Activated CD4-positive, alpha-beta memory T cell treated with anti-CD3 and anti-CD28 coated beads, Interleukin-2, amount 10 ng/mL, durations not matched to agents 7 days and 5 days (primary cell): ENCODE measurements at places on chromosomes 7 and 10. TPM values are rescaled to one million over a fixed set of nuclear protein-coding genes. Genes with fewer than 3 reads are reported as not detected.

- DNase-seq = no peak
These were observed 102.0 kb upstream of the RPA3 start for GRCh38 chr7:7820409-7820808.

GRCh38 chr10:91251430-91252056 is 31.1 kb downstream of the PCGF5 start:
- DNase-seq = peak; percentile 58

GRCh38 chr7:134587750-134588149 is 38.8 kb downstream of the AKR1B15 start:
- DNase-seq = no peak

DNA sequence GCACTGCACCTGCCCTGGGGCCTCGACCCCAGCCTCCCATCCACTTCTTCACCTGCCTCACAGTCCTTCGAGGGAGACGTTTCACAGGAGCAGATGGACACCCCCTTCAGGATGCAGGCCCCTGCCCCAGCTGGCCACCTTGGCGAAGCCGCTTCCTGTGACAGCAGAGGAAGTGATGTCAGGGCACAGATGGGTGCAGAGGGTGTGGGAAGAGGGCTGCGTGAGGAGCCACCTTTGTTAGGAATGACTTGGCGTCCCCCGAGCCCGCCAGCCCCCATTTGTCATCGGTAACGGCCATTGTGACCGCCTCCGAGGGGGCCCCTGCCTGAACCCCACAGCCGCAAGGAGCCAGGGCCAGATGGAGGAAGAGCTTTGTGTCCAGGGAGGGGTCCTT is 47.4 kb upstream of the SLC29A3 start:
- DNase-seq = no peak

GRCh38 chr10:26437637-26438461 is at the start of gene APBB1IP:
Gene APBB1IP, plus strand, starts transcription at chr10:26438341. Its CDS starts 53,986 bp downstream, at chr10:26492327.
- peak; percentile 70 for DNase-seq

The NSMCE4A gene
- 54.7 TPM for total RNA-seq

The HOGA1 gene
- not detected for total RNA-seq

The MYO3A gene
- not detected for total RNA-seq
